ENCODE measurements at places on chromosomes 7 and 10.

- no peak overlapping the region for H3K4me3 ChIP-seq
- no peaks in the 10 kb centered on the region for H3K4me1 ChIP-seq
- no peak for DNase-seq
- H3K36me3 ChIP-seq, result no peaks in the 10 kb centered on the region
- H3K27me3 ChIP-seq, result no peaks in the 10 kb centered on the region
Observed at GRCh38 chr7:28674359-28674782, 262.1 kb downstream of the CREB5 start.

- no peak overlapping the region for H3K4me3 ChIP-seq
- no peaks in the 10 kb centered on the region for H3K4me1 ChIP-seq
- no peak overlapping the region for H3K27ac ChIP-seq
- H3K27me3 ChIP-seq, result no peaks in the 10 kb centered on the region
- no peak for DNase-seq
Observed at GRCh38 chr10:110474826-110475225, 22.9 kb upstream of the DUSP5 start.

GRCh38 chr7:105246256-105246655 is 142.5 kb downstream of the SRPK2 start:
- no peak for DNase-seq
- no peak overlapping the region for H3K27ac ChIP-seq
- peaks cover 12% of the 10 kb centered on the region for H3K4me1 ChIP-seq
- no peak overlapping the region for H3K4me3 ChIP-seq
- H3K36me3 ChIP-seq, result no peaks in the 10 kb centered on the region
- no peaks in the 10 kb centered on the region for H3K27me3 ChIP-seq

DNA sequence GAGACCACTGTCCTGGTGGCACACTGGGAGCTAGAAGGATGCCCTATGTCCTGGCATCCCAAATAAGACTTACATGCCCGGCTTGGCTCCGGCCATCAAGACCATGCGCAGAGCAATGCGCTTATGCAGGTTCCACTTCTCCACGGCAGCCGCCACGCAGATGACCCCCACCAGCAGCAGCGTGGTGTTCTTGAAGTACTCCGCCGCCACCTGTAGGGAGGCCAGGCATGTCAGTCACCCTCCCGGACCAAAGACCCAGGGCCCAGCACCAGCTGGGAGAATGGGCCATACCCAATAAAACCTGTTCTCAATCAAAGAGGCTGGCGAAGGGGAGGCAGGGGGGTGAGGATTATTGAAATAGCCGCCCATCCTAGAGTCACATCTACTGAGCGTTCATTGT is 19.9 kb downstream of the SLC13A4 start:
- no peak overlapping the region for H3K27ac ChIP-seq
- no peaks in the 10 kb centered on the region for H3K36me3 ChIP-seq
- no peaks in the 10 kb centered on the region for H3K27me3 ChIP-seq

DNA sequence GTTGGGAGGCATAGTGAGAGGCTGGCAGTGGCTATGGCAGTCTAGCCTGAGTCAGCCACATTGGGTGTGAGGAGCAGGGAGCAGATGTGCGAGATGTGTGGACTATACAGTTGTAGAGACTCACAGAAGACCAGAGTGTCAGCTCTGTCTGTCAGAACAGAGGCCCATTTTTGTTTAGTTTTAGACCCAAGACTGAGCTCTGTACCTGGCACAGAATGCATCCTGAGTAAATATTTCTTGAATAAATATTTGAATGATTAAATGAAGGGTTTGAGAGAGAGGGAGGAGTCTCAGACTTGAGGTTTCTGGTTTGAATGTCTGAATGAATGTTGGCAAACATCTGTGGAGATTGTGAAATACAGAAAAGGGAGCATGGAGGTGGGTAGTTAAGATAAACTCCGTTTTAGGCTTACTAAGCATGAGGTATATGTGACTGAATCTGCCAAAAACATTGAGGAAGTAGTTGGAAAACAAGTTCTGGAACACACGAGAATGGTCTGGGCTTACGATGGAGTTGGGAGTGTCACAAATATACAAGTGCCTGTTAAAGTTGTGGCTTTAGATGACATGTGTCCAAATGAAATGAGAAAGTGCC is 3.6 kb downstream of the SEC23IP start:
- H3K36me3 ChIP-seq, result peaks cover 2% of the 10 kb centered on the region
- H3K27me3 ChIP-seq, result no peaks in the 10 kb centered on the region
- H3K4me1 ChIP-seq, result peaks cover 38% of the 10 kb centered on the region
- no peak overlapping the region for H3K4me3 ChIP-seq
- H3K27ac ChIP-seq, result peak overlapping the region; percentile 55

GRCh38 chr7:7883394-7883793 is 85.2 kb upstream of the GLCCI1 start:
- no peak overlapping the region for H3K4me3 ChIP-seq
- no peaks in the 10 kb centered on the region for H3K27me3 ChIP-seq
- no peaks in the 10 kb centered on the region for H3K36me3 ChIP-seq
- no peaks in the 10 kb centered on the region for H3K4me1 ChIP-seq

DNA sequence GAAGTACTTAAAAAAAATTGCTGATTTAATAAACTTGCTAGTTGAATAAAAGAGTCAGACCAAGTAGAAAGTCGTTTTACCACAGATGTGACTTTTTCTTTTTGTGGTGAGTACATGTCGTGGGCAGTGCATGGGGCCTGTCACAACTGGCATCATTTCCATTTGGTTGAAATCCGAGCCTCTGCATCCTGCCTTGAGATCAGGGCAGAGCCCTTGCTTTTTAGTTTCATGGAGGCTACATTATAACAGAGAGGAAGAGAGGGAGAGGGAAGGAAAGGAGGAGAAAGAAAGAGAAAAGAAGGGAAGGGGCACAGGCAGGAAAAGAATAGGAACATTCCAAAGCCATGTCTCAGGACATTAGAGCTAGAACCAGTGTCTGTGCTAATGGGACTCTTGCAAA is 20.4 kb upstream of the INSYN2A start:
- no peaks in the 10 kb centered on the region for H3K27me3 ChIP-seq
- H3K27ac ChIP-seq, result no peak overlapping the region
- no peak overlapping the region for H3K4me3 ChIP-seq
- no peak for DNase-seq
- H3K36me3 ChIP-seq, result no peaks in the 10 kb centered on the region
- H3K4me1 ChIP-seq, result no peaks in the 10 kb centered on the region

DNA sequence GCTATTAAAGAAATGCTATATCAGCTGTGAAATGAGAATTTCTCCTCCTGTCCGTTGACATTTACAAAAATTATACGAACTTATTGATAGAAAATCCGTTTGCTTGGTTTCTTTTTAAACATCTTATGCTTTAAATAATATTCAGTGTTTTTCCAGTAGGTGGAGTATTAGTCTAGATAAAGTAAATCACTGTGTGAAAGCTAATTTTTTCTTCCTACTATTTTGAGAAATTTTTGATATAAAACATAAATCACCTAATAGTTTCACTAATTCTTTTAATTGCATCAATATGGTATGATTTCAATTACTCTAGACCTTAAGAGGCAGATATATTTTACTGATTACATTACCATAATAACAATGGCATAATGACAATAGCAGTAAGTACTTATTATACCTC is 335.2 kb upstream of the C7orf33 start:
- no peaks in the 10 kb centered on the region for H3K36me3 ChIP-seq
- H3K4me3 ChIP-seq, result no peak overlapping the region
- no peaks in the 10 kb centered on the region for H3K4me1 ChIP-seq
- no peak overlapping the region for H3K27ac ChIP-seq
- no peaks in the 10 kb centered on the region for H3K27me3 ChIP-seq
- DNase-seq, result no peak

- H3K4me1 ChIP-seq, result no peaks in the 10 kb centered on the region
- no peak overlapping the region for H3K27ac ChIP-seq
- no peaks in the 10 kb centered on the region for H3K27me3 ChIP-seq
- no peak for DNase-seq
- no peak overlapping the region for H3K4me3 ChIP-seq
- H3K36me3 ChIP-seq, result no peaks in the 10 kb centered on the region
Observed at GRCh38 chr10:49152663-49153062, 18.8 kb upstream of the FAM170B start.

- H3K36me3 ChIP-seq, result no peaks in the 10 kb centered on the region
- H3K27ac ChIP-seq, result no peak overlapping the region
- no peaks in the 10 kb centered on the region for H3K4me1 ChIP-seq
- no peaks in the 10 kb centered on the region for H3K27me3 ChIP-seq
- no peak overlapping the region for H3K4me3 ChIP-seq
Observed at GRCh38 chr7:30702200-30702599, 19.9 kb upstream of the CRHR2 start.

GRCh38 chr10:127612-128432 is 7.4 kb upstream of the ZMYND11 start:
- no peaks in the 10 kb centered on the region for H3K27me3 ChIP-seq
- no peak overlapping the region for H3K27ac ChIP-seq
- no peaks in the 10 kb centered on the region for H3K4me1 ChIP-seq

- H3K36me3 ChIP-seq, result no peaks in the 10 kb centered on the region
- H3K27me3 ChIP-seq, result no peaks in the 10 kb centered on the region
- H3K27ac ChIP-seq, result peak overlapping the region; percentile 74
- H3K4me3 ChIP-seq, result no peak overlapping the region
- peaks cover 15% of the 10 kb centered on the region for H3K4me1 ChIP-seq
Observed at GRCh38 chr10:122285506-122286444, 14.7 kb downstream of the BTBD16 start.

GRCh38 chr10:132599732-132600131 is 62.1 kb downstream of the INPP5A start:
- peaks cover 19% of the 10 kb centered on the region for H3K4me1 ChIP-seq
- no peak overlapping the region for H3K27ac ChIP-seq
- no peak for DNase-seq
- H3K4me3 ChIP-seq, result no peak overlapping the region
- no peaks in the 10 kb centered on the region for H3K27me3 ChIP-seq

- H3K4me3 ChIP-seq, result no peak overlapping the region
- no peak for DNase-seq
- no peaks in the 10 kb centered on the region for H3K36me3 ChIP-seq
- H3K4me1 ChIP-seq, result no peaks in the 10 kb centered on the region
- no peaks in the 10 kb centered on the region for H3K27me3 ChIP-seq
Observed at GRCh38 chr10:80596391-80597257, 58.9 kb downstream of the SH2D4B start.

GRCh38 chr7:7416031-7416858 is 119.4 kb downstream of the COL28A1 start:
- DNase-seq, result no peak

DNA sequence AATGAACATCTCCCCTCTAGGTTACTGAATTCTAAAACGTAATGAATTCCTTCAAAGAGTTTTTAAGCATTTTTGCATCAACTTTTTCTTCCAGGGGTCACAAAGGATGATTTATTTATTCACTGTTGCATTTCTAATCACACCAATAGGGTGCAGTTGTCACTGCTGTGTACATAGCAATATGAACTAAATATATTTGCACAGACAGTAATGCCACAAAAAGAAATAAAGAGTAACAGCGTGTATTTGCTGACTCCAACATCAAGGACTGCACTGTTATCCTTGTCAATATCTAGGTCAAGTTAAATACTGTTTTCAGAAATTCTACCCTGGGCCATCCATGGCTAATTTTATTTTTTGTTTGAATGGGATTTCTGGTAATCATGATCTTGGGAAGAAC is 138.0 kb downstream of the FRMD4A start:
- H3K4me3 ChIP-seq, result no peak overlapping the region
- no peak overlapping the region for H3K27ac ChIP-seq
- H3K36me3 ChIP-seq, result no peaks in the 10 kb centered on the region
- H3K4me1 ChIP-seq, result no peaks in the 10 kb centered on the region
- no peaks in the 10 kb centered on the region for H3K27me3 ChIP-seq
- DNase-seq, result no peak

GRCh38 chr10:122659651-122660050 is 40.0 kb downstream of the C10orf120 start:
- H3K4me1 ChIP-seq, result no peaks in the 10 kb centered on the region
- H3K27ac ChIP-seq, result no peak overlapping the region
- no peak for DNase-seq
- H3K36me3 ChIP-seq, result no peaks in the 10 kb centered on the region
- no peak overlapping the region for H3K4me3 ChIP-seq

- H3K4me3 ChIP-seq, result no peak overlapping the region
- H3K36me3 ChIP-seq, result no peaks in the 10 kb centered on the region
- H3K27me3 ChIP-seq, result no peaks in the 10 kb centered on the region
- no peaks in the 10 kb centered on the region for H3K4me1 ChIP-seq
- no peak for DNase-seq
Observed at GRCh38 chr7:115707258-115708012, 323.1 kb downstream of the TFEC start.

DNA sequence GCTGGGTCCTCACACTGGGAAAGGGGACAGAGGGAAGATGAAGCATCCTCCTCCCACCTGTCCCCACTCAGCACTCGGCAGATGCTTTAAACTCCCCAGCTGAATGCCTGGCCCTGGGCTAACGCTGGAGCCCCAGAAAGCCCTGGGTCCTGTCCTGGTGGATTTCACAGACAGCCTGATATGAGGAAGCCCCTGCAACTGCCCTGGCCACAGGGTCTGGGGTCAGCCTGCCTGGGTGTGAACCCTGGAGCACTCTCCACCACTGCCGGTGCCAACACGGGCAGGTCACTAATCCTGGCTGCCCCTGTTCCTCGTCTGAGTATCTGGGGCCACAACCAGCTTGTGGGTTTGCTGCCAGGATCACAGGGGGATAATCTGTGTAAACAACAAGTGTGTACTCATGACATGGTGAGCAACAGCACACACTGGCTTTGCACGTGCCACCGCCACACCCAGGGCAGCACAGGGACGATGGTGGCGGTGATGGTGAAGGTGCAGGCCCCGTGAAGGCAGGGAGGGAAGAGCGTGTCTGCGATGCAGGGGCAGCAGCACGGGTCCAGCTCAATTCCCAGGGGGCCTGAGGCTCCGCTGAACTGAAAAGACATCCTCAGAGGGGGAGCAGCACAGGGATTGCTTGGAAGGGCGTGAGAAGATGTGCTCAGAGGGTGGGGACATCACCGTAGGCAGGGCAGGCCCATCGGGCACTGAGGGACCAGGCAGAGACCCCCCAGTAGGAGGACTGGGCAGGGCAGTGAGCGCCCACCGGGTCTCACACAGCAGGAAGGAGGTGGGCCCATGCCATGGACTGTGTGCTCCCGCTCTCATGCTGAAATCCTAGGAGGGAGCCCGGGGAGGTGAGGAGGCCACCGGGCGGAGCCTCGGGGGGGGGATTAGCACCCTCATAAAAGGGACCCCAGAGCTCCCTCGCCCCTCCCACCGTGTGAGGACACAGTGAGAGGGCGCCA is 238.7 kb downstream of the MAD1L1 start:
- no peaks in the 10 kb centered on the region for H3K27me3 ChIP-seq
- H3K27ac ChIP-seq, result no peak overlapping the region
- H3K36me3 ChIP-seq, result no peaks in the 10 kb centered on the region
- no peak overlapping the region for H3K4me3 ChIP-seq

DNA sequence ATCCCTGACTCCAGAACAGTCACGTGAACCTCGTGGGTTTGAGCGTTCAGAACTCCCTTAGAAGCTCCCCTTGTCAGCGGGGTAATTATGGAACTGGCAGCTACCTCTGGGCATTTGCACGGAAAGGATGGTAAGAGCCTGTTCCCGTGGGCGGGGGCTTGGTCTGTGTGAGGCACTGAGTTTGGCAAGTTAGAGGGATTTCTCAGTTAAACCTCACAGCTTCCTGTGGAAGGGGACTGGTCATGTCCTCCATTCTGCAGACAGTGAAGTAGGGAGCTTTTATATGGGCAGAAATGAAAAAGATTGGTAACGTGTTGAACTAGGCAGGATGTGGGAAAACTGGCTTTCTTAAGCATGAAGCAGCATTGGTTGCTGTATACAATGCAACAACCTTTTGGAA is 16.0 kb downstream of the PALD1 start:
- no peaks in the 10 kb centered on the region for H3K27me3 ChIP-seq
- H3K4me1 ChIP-seq, result peaks cover 5% of the 10 kb centered on the region
- H3K36me3 ChIP-seq, result no peaks in the 10 kb centered on the region
- DNase-seq, result no peak
- H3K4me3 ChIP-seq, result no peak overlapping the region
